ENCODE measurements at places on chromosomes 3 and 15.

DNA sequence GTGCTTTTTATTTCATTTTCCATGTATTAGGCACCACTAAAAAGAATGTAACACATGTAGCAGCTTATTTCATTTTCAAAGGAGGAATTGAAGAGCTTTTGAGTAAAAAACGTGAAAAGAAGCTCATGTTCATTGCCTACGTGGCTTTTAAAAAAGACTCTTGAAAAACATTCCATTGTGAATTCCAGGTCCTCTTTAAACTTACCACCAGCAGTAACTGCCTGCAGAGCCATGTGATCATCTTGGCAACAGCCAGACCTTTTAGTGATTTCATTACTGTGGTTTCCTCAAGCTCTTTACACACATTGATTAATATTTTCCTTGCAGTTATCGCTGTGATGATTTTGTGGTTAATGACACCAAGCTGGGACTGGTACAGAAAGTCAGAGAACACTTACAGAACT is 43.8 kb upstream of the FBXL22 start:
- no peak for DNase-seq

DNA sequence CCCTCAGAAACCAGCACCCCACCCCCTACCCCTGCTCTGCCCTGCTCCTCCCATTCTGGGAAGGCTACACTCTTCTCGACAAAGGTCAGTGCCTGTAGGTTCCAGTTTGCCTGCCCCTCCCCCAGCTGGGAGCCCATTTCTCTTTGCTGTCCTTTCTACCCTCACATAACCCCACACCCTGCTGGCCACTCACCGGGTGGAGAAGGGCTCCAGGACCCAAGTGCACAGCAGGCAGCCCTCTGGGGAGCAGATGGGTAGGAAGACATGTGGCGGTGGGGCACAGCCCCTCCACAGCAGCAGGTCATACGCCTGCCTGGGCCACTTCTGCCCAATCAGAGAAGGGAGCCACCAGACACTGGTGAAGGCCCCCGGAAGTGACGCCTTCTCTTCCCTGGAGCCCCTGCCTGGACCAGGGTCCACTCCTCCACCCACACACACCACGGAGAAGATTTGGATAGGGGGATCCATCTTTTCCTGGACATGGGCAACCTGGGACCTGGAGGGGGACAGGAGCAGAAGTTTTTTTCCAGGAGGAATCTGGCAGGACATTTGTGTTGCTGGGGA is at the start of gene THPO:
Gene THPO (minus strand): TSS at position 326 of the 564 bp plus-strand sequence. CDS start 1,948 bp downstream, outside the sequence.
- no peak for DNase-seq

- DNase-seq, result no peak
Measured at GRCh38 chr3:185649414-185649813, 63.3 kb downstream of the SENP2 start.

- DNase-seq, result no peak
Measured at GRCh38 chr3:12518261-12519028, 26.9 kb downstream of the MKRN2OS start.

- DNase-seq, result no peak
Measured at GRCh38 chr3:128100161-128100560, 23.5 kb downstream of the RUVBL1 start.

DNA sequence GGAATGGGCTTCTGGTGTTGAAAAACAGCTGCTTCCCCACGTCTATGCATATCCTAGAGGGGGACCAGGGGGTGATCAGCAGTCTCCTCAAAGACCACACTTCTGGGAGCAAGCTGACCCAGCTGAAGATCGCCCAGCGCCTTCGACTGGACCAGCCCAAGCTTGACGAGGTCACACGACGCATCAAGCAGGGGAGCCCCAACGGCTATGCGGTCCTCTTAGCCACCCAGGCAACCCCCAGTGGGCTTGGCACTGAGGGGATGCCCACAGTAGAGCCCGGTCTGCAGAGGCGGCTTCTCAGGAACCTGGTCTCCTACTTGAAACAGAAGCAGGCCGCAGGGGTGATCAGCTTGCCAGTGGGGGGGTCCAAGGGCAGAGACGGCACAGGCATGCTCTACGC is 2.5 kb downstream of the RBM15B start:
- DNase-seq, result no peak

DNA sequence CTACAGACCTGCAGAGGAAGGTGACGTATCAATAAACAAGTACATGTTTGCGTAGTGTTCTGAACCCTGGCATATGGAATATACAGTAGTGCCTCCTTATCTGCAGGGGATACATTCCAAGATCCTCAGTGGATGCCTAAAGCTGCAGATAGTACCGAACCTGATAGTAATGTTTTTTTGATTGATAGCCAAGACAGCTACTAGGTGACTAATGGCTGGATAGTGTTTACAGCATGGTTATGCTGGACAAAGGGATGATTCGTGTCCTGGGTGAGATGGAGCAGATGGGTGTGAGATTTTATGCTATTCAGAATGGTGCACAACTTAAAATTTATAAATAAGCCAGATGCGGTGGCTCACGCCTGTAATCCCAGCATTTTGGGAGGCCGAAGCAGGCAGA is 55.8 kb upstream of the IGF2BP2 start:
- no peak for DNase-seq

- no peak for DNase-seq
Measured at GRCh38 chr3:171972871-171973348, 66.5 kb upstream of the FNDC3B start.

DNA sequence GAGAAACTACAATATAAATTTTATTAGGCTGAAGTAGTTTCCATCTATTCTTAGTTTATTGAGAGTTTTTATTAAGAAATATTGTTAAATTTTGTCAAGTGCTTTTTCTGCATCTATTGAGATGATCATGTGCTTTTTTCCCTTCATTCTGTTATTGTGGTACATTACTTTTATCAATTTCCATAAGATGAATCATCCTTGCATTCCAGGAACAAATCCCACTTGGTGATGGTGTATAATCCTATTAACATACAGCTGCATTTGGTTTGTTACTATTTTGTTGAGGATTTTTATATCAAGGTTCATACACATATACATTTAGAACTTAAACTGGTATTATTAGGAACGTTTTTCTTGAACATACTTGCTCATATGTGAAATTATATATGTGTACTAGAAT is 199.8 kb downstream of the TBC1D5 start:
- DNase-seq, result no peak

- DNase-seq, result no peak
Measured at GRCh38 chr3:117366574-117366973, 657.0 kb downstream of the TUSC7 start.
